ENCODE measurements at places on chromosomes 5 and 9.
A peak's percentile ranks its signal among the peaks of the same experiment; 100 is the strongest.

- DNase-seq = no peak
Observed at GRCh38 chr5:112885001-112885400, 23.9 kb downstream of the SRP19 start.

DNA sequence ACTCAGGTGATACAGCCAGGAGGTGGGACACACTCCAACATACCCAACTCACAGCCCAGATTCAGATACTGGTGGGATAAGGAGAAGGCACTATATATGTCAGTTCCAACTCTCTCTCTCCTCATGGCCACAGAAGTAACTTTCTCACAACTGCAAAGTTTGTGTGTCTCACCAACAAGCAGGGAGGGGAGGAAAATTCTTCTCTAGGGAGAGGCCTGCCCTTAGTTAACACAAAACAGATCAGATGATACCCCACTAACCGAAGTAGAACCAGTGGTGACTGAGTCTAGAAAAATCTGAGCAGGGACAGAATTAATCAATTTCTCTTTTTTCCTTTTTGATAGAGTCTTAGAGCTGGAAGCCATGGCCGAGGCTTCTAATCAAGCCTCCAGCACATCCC, 133.1 kb downstream of the ADAMTS12 start:
- no peak for DNase-seq

- DNase-seq = no peak
Observed at GRCh38 chr9:122396614-122397148, 25.9 kb downstream of the PTGS1 start.

- no peak for DNase-seq
Observed at GRCh38 chr5:14272548-14273205, 129.5 kb downstream of the TRIO start.

- DNase-seq = no peak
Observed at GRCh38 chr9:33125871-33126823, 41.0 kb downstream of the B4GALT1 start.

- DNase-seq = peak; percentile 33
Observed at GRCh38 chr9:122095010-122095767, 2.1 kb upstream of the TTLL11 start.

- DNase-seq = no peak
Observed at GRCh38 chr9:115016344-115016743, 86.0 kb upstream of the TNFSF8 start.
